Activated T-helper 17 cell treated with anti-CD3 and anti-CD28 coated beads, Interleukin-2, amount 50 U/mL, for 72 hours (primary cell): ENCODE measurements at places on chromosomes 1 and 21. TPM values are rescaled to one million over a fixed set of nuclear protein-coding genes. Genes with fewer than 3 reads are reported as not detected.

Gene MPZ
- 4.9 TPM for total RNA-seq

Gene S100A7A
- total RNA-seq: not detected

Gene CTTNBP2NL
- 4.0 TPM for total RNA-seq

Gene LMX1A
- total RNA-seq: not detected

Gene PROX1
- total RNA-seq: 0.08 TPM
